ENCODE measurements at places on chromosomes 3 and 15.

- no peak for DNase-seq
These were observed 380.0 kb upstream of the DPH6 start for GRCh38 chr15:35926007-35926380.

DNA sequence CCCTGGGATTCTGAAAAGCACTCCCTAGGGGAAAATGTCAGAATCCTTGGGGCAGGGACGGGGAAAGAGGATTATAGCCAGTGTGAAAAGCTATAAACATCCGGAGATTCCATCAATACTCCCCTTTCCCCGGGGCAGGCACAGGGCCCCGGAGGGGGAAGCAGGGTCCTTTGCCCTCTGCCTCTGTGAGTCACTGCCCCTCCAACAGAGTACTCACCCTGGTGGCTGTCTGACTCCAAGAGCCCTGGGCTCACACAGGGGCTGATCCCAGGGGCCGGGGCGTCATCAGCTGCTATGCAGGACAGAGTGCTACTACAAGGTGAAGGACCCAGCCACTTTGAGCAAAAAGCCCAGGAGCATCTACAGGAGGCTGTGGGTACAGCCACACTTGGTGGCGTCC lies 133.0 kb upstream of the PRR20G start:
- DNase-seq = no peak

GRCh38 chr3:72087420-72087819 lies 302.5 kb upstream of the PROK2 start:
- DNase-seq = no peak

- no peak for DNase-seq
These were observed 35.3 kb upstream of the CDCP1 start for GRCh38 chr3:45181496-45181895.

- no peak for DNase-seq
These were observed at the start of gene TSPAN3 for GRCh38 chr15:77070495-77071304. TSPAN3 (minus strand) TSS chr15:77071109; CDS start chr15:77070954, 155 bp downstream.

- no peak for DNase-seq
These were observed 13.9 kb downstream of the NR1I2 start for GRCh38 chr3:119795849-119796248.

DNA sequence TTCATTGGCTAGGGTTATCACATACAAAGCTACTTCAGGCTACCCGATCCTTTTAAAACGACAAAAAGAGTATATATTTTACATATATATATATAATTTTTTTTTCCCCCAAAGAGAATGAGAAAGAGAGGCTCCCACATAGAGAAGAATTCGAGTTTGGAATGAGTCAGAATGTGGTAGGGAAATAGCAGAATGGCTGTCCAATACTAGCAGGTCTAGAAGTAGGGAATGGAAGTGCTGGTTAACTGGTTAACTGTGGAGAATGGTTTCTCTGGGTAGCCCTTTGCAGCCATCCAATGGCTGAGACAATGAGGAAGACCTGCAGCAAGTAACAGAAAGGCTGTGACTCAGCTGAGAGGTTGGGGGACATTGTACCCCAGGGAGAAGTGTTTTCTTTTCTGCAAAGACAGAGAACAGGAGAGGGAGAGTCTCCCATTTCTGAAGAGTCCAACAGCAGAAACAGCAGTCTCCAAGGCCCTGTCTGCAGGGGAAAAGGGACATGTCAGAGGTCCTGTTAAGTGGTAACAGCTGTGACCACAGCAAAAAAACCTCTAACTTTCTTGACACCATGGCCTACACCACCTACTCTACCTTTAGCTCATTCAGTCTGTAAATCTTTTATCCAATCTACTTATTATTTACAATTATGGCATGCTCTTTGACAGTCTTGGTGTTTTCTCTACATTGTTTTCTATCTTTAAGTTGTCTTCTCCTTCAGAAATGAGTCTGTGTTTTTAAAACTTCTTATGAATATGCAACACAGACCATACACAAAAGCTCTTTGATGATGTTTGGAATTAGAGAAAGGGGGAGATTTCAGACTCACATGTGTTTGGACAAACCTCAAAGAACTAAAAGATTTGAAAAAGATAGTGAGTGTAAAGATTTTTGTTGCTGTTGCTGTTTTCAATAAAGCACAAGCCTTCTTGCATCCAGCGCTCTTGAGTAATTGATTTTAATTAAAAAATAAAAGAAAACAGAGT lies 116.1 kb upstream of the SLC7A14 start:
- DNase-seq = no peak

DNA sequence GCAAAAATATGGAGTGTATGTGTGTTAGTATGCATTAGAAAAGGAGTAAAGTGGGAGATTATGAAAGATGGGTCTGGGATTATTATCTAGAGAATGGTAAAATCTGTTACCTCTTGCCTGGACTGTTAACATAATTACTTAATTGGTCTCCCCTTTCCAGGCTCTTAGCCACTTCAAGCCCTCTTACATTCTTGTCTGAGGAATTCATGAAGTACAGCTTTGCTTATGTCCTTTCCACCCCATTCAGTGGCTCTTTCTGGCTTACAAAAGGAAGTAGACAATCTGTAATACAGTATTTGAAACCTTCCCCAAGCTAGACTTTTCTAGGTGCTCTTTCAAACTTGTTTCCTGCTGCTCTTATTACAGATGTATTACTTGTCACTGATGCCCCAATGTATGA lies 129.8 kb downstream of the MBNL1 start:
- no peak for DNase-seq

- DNase-seq = no peak
These were observed 40.7 kb upstream of the VILL start for GRCh38 chr3:37949866-37950265.

- DNase-seq = no peak
These were observed 237.5 kb downstream of the P3H2 start for GRCh38 chr3:189883113-189883753.

- DNase-seq = no peak
These were observed 95.7 kb upstream of the MCTP2 start for GRCh38 chr15:94135486-94136147.

DNA sequence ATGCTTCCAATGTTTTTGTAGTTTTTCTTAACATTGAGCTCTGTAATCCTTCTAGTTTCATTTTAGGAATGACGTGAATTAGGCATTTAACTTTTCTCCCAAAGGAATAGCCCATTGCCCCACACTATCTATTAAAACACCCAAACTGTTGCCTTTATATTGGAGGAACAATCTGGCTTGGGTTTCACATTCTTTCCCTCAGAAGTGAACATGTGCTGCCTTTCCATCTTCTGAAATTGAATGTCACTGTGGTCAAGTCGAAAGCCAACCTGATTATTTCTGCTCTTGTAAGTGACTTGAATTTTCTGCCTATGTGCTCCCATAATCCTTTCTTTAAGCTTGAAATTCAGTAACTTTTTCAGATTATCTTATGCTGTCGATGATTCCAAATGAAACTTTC lies 214.5 kb downstream of the SLC9A9 start:
- DNase-seq = no peak

GRCh38 chr15:85500729-85501128 lies 120.3 kb downstream of the AKAP13 start:
- no peak for DNase-seq

- DNase-seq = no peak
These were observed 30.0 kb upstream of the XYLB start for GRCh38 chr3:38316356-38317191.

DNA sequence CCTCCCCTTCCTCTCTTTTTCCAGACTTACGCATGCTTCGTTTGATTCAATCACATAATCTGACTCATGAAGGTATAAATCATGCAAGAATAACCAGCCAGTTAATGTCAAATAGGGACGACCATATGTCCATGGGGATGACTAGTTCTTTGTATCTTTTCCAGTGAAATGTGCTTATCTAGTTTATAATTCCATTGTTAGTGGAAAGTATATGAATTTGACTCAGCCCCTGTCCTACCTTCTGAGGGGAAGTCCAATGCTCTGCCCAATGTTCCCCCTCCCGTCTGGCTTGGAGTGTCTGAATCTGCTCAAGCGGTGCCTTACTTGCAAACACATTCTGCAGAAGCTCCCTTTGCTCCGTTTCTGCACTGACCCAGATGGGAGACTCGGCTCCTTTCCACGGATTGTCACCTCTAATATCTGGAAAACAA lies 55.0 kb upstream of the EPHB3 start:
- no peak for DNase-seq

DNA sequence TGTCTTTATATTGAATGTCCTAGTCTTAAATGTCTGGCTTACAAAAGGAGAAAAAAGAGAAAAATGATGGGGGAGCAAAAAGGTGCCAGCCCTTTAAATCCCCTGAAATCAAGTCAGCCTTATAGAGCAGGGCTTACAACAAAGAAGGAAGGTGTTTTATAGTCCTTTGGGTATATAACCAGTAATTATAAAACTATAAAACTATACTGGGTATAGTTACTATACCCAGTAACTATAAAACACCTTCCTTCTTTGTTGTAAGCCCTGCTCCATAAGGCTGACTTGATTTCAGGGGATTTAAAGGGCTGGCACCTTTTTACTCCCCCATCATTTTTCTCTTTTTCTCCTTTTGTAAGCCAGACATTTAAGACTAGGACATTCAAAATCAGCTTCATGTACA lies 598.0 kb upstream of the SEMA6D start:
- DNase-seq = no peak

- no peak for DNase-seq
These were observed 60.6 kb downstream of the SUCLG2 start for GRCh38 chr3:67593761-67594234.

GRCh38 chr3:123755085-123755484 lies 129.0 kb downstream of the MYLK start:
- no peak for DNase-seq

- DNase-seq = no peak
These were observed 24.1 kb downstream of the ARPP21 start for GRCh38 chr3:35663471-35663870.

DNA sequence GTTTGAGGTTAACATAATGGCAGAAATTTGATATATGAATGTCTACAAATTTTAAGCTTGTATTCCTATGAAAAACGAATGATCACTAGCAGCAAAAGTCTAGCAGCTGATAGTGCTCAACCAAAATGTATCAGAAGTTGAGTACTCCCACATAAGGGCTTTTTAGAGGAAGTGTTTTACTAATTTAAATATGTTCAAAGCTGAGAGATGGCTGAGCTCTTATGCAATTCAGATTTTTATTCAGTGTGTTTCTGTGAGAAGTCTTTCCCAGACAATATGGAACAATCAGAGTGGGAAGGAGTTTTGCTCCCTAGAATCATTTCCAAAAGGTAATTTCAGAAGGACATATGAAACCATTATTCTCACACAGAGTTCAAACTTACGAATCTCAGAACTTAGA lies 327.0 kb downstream of the ZPLD1 start:
- DNase-seq = no peak

DNA sequence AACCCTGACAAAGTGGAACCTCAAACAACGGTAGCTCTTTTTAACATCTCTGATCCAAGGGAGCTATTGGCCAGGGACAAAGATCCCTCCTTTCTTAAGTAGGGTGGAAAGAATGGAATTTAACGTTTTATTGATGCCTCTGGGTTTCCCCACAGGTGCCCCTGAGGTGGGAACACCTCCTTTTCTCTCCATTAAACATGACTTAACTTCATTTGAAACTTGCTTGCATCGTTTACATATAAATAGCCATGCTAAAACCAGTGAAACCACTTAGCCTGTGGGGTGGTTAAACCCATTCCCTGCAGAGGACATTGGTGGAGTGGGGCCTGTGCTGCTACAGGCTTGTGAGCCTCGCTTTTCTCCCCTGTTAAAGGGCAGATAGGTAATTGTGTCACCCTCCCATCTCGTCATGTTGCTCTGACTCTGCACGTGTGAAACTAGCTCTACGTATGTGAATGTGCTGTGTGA lies 9.7 kb downstream of the CGNL1 start:
- DNase-seq = no peak

- no peak for DNase-seq
These were observed 53.5 kb downstream of the ANAPC13 start for GRCh38 chr3:134432236-134432635.

DNA sequence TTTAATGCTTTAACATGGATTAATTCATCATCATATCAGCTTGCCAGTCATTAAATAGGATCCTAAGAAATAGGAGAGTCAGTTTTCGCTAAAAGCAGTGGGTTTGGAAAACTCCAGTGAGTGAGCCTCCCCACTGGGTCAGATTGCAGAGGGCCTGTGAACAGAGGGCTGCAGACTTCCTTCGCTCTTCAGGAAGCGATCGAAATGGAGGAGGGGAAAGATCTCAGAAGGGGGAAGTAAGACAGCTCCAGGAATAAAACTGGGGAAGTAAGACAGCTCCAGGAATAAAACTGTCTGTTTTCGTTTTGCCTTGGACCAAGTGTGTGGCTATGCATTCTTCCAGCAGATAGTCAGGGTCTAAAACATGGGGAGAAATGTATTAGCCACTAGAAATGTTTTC lies 124.8 kb upstream of the C15orf61 start:
- DNase-seq = no peak

DNA sequence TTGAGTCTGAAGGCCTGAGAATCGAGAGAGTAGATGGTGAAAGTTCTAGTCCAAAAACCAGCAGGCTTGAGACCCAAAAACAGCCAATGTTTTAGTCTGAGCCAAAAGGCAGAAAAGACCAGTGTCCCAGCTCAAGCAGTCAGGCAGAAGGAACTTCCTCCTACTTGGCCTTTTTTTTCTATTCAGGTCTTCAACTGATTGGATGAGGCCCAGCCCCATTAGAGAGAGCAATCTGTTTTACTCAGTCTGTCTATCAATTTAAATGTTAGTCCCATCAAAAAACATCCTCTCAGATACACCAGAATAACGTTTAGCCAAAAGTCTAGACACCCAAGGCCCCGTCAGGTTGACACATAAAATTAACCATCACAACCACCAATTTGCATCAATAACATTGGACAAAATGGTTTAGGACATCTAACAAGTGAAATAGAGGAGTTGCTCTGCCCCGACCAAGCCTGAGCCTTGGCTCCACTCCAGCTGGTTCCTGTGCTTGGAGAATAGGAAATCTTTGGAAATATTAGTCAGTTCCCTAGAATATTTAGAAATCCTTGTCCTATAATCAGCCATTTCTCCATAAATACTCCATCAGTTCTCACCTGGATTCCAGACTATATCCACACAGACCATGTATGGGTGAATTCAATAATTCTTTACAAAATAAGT lies 51.4 kb upstream of the LIPC start:
- no peak for DNase-seq

DNA sequence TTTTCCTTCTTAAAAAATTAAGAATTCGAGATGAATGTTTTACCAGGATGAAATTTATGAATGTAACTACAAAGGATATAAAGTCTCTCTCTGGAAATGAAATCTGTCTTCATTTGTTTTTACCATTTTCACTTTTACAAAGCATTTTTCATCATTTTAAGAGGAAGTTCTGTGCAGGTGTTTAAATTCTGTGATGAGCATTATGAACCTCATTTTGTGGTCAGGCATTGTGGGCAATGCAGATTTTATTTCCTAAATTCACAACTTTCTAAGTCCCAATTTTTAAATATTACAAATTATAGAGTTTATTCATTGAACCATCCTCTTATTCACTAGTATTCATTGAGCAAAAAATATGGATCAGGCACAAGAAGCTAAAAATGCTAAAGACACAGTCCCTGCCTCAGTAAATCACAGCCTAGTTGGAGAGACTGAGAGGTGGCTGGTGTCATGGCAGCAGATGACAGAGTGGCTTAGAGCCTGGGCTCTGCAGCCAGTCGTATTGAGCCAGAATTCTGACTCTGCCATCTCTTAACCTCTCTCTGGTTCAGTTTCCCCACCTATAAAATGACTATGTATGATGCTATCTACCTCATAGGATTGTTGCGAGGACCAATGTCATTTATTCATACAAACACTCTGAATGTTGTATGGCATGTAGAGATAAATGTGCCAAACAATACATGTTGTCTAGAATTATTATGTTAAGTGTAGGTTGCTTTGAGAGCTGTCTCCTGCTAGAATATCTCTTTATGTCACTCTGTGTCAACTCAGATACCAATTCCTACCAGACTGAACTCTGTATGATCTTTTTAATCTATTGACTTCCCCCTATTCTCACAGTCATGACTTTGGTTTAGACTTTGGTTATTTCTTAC lies 7.5 kb upstream of the TGFBR2 start:
- DNase-seq = no peak

All from Panc1 (cell line).